T-helper 22 cell (primary cell): ENCODE measurements at places on chromosomes 12 and 14.

GRCh38 chr12:45388545-45388944 lies 172.7 kb downstream of the ANO6 start:
- no peak for DNase-seq

- peak; percentile 34 for DNase-seq
Measured at GRCh38 chr14:67837011-67837624, 17.5 kb downstream of the RAD51B start.

- peak; percentile 54 for DNase-seq
Measured at GRCh38 chr14:91419044-91419397, 1.4 kb upstream of the CCDC88C start.

GRCh38 chr12:30169839-30170591 lies 386.3 kb upstream of the TMTC1 start:
- no peak for DNase-seq

- DNase-seq = no peak
Measured at GRCh38 chr12:109053382-109054123, 1.2 kb downstream of the USP30 start.

- no peak for DNase-seq
Measured at GRCh38 chr14:102472791-102473150, 36.8 kb downstream of the ANKRD9 start.

- DNase-seq = no peak
Measured at GRCh38 chr12:26496170-26496569, 300.8 kb downstream of the SSPN start.

DNA sequence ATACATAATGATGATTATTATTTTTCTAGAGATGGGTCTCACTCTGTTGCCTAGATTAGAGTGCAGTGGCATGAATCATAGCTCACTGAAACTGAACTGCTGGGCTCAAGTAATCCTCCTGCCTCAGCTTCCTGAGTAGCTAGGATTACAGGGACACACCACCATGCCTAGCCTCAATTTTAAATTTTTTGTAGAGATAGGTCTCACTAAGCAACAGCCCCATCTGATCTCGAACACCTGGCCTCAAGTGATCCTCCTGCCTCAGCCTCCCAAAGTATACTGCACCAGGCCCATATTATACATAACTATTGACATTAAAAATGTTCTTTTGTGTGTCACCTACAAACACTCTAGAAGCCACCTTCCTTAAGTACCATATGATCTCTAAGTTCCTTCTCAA lies 3.4 kb downstream of the TXNRD1 start:
- DNase-seq = no peak

GRCh38 chr14:61628016-61628725 lies 67.1 kb upstream of the HIF1A start:
- no peak for DNase-seq

DNA sequence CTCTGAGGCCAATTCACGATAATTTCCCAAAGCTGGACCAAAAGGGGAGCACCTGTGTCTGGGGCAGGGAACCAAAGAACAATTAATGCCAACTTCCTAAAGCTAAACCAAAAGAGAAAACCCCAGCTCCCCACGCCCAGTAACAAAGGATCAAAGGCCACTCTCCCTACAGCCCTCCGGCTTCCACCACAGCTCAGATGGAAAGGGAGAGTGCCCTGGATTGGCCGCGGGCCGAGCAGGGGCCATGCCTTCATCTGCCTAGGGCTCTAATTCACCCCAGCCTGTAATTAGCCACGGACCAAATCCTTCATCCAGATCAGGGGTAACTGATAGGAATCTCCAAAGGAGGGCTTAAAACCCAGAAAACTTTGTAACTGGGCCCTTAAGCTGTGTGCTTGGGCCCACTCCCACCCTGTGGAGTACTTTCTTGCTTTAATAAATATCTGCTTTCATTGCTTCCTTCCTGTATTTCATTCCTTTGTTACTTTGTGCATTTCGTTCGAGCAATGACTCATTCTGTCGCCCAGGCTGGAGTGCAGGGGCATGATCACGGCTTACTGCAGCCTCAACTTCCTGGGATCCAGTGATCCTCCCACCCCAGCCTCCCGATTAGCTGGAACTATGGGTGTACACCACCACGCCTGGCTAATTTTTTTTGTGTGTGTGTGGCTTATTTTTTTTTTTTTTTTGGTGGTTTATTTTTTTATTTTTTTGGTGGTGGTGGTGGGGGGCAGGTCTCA lies 65.5 kb upstream of the PPP4R3A start:
- no peak for DNase-seq

- DNase-seq = no peak
Measured at GRCh38 chr14:93997082-93997481, at the start of gene CCDC197. CCDC197 (plus strand) TSS chr14:93997301; CDS start chr14:93998132, 831 bp downstream.

DNA sequence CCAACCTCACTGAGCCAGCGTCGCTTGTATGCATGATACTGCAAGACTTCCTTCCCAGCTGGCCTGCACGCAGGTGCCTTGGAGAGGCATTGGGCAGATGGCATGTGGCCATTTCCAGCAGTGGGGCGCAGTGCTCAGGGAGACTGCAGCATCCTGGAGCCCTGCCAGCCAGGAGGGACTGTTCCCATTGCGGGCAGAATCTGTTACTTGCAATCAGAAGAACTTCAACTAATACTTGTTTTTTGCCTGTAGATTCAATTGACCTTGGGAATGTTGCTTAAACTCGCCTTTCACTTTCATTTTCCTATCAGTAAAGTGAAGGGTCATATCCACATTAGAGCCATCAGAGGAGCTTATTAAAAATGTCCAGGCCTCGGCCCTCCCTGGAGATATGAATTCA lies 29.8 kb downstream of the ANKRD9 start:
- DNase-seq = no peak

DNA sequence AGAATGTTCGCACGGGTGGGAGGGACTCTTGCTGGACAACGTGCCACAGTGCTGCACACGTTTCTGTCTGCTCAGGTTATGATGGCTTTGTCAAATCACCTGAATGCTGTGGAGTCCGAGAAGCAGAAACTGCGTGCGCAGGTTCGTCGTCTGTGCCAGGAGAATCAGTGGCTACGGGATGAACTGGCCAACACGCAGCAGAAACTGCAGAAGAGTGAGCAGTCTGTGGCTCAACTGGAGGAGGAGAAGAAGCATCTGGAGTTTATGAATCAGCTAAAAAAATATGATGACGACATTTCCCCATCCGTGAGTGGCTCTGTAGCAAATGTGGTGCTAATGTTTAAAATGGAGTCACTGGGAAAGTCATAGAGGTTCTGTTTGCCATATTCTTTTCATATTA lies 28.5 kb downstream of the KLC1 start:
- no peak for DNase-seq

- no peak for DNase-seq
Measured at GRCh38 chr12:110563702-110564470, 19.2 kb downstream of the PPTC7 start.

GRCh38 chr14:59629444-59630287 lies 53.1 kb upstream of the CCDC175 start:
- DNase-seq = no peak

GRCh38 chr12:104220931-104221330 lies 5.4 kb downstream of the TXNRD1 start:
- no peak for DNase-seq

DNA sequence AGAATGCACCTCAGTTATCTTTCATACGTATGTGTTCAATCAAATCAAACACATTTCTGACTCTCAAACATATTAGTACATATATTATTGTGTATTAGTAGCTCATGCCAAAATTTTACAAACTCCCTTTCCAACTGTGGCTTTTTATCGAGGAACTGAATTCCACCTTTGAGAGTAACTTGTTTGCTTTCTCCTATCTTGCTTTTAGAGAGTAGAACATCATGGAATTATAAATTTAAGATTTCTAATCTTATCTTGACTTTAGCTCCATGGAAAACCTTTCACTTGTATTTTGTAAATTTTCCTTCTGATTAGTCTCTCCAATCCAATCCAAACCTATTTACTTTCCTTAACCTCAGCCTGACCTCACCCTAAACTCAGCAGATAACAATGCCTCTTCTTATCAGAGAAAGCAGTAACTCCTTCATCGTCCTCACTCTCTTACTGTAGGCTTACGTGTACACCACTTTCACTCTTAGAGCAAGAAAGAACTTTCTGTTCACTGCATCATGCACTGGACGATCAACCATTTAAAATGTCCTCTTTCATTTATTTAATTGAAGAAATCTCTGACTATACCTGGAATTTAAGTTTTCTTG lies 164.5 kb downstream of the TMTC3 start:
- DNase-seq = no peak
